Activated effector memory CD4-positive, alpha-beta T cell treated with Interleukin-2 at 50 U/mL for 16 hours (primary cell): ENCODE measurements at places on chromosomes 4 and X.

DNA sequence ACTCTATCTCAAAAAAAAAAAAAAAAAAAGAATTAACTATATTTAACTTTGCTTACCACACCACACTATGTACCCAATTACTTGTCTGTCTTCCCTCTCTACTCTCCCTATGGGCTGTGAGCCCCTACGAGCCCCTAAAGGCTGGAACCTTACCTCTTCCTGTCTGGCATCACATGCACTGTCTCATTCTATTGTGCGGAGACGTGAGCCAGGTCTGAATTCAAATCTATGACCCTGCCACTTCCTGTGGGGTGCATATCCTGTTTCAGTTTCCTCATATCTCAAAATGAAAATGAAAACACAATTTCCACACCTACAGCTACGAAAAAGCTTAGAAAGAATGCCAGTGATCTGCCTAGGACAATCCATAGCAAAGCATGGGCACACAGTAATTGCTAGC lies 42.9 kb upstream of the HS3ST1 start:
- peak; percentile 35 for DNase-seq

GRCh38 chr4:85520765-85521749 lies 46.1 kb downstream of the ARHGAP24 start:
- no peak for DNase-seq

- DNase-seq: no peak
Measured at GRCh38 chr4:17619416-17620105, 5.1 kb downstream of the MED28 start.

DNA sequence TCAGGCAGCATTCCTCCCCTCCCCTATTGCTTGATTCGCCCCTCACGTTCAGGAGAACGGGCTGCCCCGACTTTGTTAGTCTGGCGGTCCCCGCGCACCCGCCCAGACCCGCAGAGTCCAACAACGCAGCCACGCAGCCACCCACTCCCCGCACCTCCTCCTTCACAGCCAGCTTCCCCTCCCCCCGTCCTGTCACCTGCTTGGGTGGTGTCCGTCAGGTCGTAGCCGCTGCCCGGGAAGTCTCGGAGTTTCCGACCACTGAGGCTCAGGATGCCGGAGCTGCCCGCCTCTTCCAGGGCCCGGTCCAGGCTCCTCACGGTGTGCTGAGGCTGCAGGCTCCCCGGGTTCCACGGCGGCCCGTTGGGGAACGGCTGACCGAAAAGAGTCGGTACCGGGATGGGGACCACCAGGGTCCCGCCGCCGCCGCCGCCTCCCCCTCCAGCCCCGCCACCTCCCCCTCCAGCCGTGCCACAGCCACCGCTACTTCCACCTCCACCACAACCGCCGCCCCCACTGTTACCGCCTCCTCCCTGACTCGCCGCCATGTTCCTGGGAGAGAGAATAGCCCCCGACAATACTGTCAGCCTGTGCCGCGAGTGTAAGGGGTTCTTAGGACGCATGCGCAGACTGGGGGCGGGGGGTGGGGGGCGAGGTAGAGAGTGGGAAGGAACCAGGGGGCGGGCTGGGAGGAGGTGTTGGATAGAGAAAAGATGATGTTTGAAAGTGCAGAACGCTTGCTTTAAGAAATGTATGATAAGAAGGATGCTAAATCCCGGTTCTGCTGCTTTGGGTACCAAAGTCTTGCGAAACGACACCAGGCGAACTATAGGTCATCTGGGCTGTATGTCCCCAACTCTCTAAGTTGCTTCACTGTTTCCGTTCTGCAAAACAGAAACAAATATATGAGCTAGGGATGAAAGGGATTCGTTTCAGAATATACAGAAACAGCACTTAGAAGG lies at the start of gene LRCH2:
Gene LRCH2, minus strand, starts transcription at position 600 of the 959 bp plus-strand sequence. Its CDS starts 55 bp downstream, at position 545.
- no peak for DNase-seq

GRCh38 chr4:10656988-10657387 lies 27.6 kb downstream of the CLNK start:
- DNase-seq: no peak

DNA sequence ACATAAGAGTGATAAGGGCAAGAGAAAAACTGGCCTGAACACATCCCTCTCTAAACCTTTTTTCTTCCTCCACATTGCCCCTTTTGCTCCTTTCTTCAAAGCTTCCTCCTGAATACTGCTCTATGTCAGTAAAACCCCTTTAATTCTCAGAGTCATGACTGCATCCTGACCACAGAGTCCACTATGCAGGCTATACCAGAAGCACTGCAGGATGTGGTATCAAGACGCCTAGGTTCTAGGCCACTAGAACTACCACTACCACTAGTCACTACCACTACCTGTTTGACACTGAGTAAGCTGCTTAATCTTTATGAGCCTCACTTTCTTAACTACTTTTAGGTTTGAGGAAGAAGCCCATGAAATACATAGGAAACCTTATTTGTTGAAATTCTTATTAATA lies 38.7 kb downstream of the ARHGEF9 start:
- no peak for DNase-seq

DNA sequence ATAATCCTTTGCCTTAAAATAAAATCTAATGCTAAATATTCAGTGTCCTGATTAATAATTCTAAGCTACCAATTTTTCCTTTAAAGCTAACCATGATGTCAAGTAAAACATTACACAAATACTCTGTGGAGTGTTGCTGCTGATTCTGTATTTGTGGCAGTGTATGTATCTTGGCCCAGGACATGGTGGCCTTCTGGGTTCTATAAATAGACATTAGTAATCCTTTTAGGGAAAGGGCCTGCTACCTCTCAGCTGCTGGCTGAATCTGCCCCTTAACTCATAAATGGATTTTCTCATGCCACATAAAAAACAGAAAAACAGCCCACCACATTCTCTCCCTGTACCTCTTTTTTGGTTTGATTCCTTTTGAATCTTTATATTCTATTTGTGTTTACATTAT lies 1.2 kb upstream of the XK start:
- no peak for DNase-seq

DNA sequence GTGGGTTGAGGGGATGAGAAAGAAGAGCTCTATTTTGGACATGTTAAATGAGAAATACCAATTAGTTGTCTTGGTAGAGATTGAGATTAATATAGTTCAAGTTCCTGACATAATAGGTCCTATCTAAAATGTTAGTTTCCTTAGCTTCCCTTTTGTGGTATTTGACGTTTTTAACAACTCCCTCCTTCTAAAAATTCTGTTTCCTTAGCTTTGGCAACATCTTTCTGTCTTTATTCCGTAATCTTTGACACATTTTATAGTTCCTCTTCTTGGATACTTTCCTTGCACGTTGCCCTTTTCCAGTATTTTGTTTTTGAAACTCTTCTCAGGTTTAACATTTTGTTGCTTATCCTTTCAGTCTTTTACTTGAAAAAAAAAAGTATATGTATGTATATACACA lies 36.9 kb downstream of the LAMTOR3 start:
- DNase-seq: no peak

GRCh38 chr4:2484185-2484584 lies 15.3 kb downstream of the RNF4 start:
- DNase-seq: no peak
